ENCODE measurements at places on chromosomes 12 and 14.

DNA sequence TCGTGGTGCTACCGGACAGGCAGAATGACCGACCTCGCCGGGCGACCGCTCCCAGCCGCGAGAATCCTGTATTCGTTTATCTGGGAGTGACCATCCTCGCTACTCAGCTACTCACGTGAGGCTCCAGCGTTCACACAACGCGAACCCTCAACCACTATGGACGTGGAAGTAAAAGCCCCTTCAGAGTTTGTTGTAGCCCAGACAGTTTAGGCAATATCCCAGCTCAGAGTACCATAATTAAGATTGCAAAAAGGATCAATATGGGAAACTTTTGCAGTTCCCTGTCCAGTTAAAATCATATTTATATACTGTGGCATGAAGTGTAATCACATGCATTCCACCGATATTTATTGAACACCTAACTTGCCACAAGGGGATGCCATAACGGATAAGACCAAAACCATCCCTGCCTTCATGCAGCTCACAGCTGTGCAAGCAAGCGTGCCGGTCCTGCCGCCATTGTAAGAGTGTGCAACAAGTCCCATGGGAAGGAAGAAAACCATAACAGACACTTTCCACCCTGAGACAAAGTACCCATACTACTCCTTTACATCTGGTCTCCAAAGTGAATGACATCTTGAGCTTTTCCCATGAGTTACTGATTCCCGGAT is 938 bp upstream of the MAX start:
- peaks cover 15% of the 10 kb centered on the region for H3K4me1 ChIP-seq
- H3K27ac ChIP-seq = peak overlapping the region; percentile 87
- H3K4me3 ChIP-seq = peak overlapping the region; percentile 95
- H3K27me3 ChIP-seq = no peaks in the 10 kb centered on the region
- H3K36me3 ChIP-seq = no peaks in the 10 kb centered on the region

DNA sequence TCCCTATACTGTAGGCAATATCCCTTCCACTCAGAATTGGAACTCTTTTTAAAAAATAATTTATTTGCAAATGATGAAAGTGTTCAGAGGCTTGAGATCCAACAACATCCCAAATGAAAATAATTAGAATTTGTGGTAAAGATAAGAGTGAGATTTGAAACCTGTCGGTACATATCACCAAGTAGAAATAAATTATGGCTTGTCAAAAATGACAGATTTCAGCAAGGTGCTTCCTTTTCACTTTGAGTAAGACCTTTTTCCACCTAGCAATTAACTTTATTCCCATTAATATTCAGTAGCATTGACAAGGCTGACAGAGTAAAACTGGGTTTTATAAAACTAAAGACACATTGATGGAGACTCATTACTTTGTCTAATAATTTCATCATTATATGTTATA is 107.7 kb upstream of the PRKD1 start:
- H3K4me3 ChIP-seq = no peak overlapping the region
- H3K36me3 ChIP-seq = no peaks in the 10 kb centered on the region
- no peak overlapping the region for H3K27ac ChIP-seq
- no peaks in the 10 kb centered on the region for H3K27me3 ChIP-seq
- DNase-seq = no peak

DNA sequence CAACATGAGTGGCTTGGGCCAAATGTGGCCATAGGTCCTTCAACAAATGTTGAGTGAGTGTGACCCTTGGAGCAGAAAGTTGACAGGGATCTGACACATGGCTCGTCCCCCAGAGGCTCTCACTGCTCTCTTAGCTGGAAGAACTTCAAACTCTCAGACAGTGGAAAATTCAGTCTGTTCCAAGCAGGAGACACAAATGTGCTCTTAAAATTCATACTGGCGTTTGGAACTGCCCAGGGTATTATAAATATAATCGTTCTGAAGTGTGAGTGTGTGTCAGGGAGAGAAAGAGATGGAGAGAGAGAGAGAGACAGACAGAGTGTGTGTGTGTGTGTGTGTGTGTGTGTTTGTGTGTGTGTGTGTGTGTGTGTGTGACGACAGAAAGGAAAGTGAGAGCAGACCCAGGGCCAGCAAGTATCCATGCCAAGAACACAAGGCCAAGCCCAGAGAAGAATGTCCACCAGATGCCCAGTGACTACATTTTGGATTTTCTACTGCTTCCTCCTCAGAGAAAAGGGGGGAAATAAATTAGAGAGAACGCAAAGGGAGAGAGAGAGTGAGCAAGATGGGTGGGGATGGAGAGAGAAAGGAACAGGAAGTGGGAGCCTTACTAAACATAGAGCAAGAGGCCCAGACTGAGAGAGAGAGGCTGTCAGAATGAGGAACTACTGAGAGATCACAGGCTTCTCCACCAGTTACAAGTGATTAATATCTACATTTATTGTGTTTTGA is 193.6 kb upstream of the NUDT4 start:
- H3K36me3 ChIP-seq = no peaks in the 10 kb centered on the region
- no peaks in the 10 kb centered on the region for H3K27me3 ChIP-seq
- no peak overlapping the region for H3K4me3 ChIP-seq
- H3K27ac ChIP-seq = peak overlapping the region; percentile 24
- DNase-seq = peak; percentile 25

- DNase-seq = no peak
- H3K4me3 ChIP-seq = no peak overlapping the region
- no peak overlapping the region for H3K27ac ChIP-seq
Observed at GRCh38 chr14:23579311-23579630, 681 bp upstream of the JPH4 start.

DNA sequence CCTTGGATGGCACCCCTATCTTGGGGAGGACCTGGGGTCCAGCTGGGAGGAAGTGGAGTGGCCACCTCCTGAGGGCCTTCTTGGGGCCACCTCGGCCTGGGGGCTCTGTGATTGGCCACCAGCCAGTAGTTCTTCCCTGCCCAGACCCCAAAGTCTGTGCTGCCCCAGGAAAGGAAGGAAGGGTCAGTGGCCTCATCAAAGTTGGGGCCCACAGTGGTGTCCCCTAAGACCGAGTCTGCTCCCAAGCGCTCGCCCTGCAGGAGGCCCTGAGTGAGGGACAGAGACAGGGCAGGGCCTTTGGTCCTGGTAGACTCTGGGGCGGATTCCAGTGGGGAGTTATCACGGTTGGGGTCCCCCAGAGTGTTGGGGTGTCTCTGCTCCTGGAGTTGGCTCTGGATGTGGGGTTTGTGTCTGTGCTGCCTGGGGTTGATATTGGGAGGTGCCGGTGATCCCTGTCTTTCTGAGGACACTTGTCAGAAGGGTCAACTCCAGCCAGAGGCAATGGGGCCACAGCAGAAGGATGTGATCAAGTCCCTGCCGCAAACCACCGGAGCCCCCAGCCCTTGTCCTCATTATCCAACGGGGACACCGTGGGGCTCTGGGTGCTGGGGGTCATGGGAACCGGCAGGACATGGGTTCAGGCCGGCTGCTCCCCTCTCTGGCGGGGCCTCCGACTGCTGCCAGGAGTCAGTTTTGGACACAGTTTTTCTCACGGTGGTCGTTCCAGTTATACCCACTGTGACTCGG is 364.3 kb downstream of the TMEM121 start:
- no peaks in the 10 kb centered on the region for H3K27me3 ChIP-seq
- no peaks in the 10 kb centered on the region for H3K36me3 ChIP-seq
- H3K27ac ChIP-seq = no peak overlapping the region
- no peak for DNase-seq
- H3K4me3 ChIP-seq = no peak overlapping the region
- H3K4me1 ChIP-seq = no peaks in the 10 kb centered on the region

DNA sequence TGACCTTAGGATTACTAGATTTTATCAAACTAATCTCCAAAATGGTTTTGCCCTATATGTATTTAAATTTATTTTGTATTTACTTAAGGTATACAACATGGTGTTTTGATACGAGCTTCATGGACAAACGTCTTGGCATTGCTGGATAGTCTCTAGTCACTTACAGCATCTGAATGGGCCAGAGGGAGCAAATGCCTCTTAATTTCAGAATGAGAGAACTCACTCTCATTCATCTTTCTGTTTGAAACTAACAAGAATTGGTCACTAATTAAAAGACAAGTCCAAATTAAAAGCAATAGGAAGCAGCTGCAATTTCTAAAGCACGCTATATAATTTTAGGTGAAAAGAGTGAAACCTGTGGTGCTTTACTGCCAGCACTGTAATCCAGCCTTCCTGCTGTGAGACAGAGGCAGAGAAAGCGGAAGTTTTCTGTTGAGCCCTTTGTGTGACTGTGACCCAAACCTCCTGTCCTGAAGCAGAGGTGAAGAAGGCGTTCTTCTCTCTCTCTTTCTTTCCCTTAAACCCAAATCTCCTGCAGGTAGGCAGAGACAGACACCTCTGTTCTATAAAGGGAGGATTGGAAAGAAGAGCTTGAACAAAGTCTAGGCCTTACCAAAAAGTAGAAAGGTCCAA is 184.6 kb upstream of the NAV3 start:
- no peaks in the 10 kb centered on the region for H3K27me3 ChIP-seq
- H3K27ac ChIP-seq = no peak overlapping the region
- H3K36me3 ChIP-seq = no peaks in the 10 kb centered on the region
- H3K4me1 ChIP-seq = no peaks in the 10 kb centered on the region
- no peak for DNase-seq
- H3K4me3 ChIP-seq = no peak overlapping the region

- no peak overlapping the region for H3K27ac ChIP-seq
- H3K36me3 ChIP-seq = no peaks in the 10 kb centered on the region
- no peak overlapping the region for H3K4me3 ChIP-seq
- DNase-seq = no peak
- H3K4me1 ChIP-seq = no peaks in the 10 kb centered on the region
Observed at GRCh38 chr14:23727566-23728335, 91.6 kb downstream of the DHRS2 start.

DNA sequence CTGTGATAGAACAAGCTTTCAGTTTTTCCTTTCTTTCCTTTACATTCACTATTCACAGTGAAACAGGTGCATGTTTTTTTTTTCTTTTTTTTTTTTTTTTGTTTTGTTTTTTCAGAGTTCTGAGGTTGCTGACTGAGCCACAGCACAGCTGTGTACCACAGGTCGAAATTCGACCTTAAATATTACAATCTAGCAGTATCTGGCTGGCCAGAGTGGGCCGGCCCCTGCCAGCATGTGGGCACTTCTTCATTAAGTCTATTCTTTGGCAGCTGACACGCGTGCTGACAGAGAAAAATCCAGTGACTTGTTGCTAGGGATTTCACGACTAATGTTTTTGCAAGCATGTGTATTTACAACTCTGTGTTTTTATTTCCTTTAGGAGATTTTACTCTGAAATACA is 33.9 kb downstream of the FBXO33 start:
- no peak overlapping the region for H3K27ac ChIP-seq
- no peaks in the 10 kb centered on the region for H3K36me3 ChIP-seq
- H3K4me3 ChIP-seq = no peak overlapping the region
- H3K4me1 ChIP-seq = no peaks in the 10 kb centered on the region
- DNase-seq = no peak

DNA sequence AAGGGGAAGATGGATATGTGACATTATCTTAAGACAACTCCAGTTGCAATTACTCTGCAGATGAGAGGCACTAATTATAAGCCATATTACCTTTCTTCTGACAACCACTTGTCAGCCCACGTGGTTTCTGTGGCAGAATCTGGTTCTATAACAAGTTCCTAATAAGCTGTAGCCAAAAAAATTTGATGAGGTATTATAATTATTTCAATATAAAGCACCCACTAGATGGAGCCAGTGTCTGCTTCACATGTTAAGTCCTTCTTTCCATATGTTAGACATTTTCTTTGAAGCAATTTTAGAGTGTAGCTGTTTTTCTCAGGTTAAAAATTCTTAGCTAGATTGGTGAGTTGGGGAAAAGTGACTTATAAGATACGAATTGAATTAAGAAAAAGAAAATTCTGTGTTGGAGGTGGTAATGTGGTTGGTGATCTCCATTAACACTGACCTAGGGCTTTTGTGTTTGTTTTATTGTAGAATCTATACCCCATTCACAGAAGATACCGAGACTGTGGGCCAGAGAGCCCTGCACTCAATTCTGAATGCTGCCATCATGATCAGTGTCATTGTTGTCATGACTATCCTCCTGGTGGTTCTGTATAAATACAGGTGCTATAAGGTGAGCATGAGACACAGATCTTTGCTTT is 36.9 kb downstream of the PSEN1 start:
- H3K27me3 ChIP-seq = no peaks in the 10 kb centered on the region
- H3K4me1 ChIP-seq = no peaks in the 10 kb centered on the region

GRCh38 chr12:2095878-2096277 is 43.1 kb downstream of the CACNA1C start:
- no peaks in the 10 kb centered on the region for H3K4me1 ChIP-seq
- no peak overlapping the region for H3K27ac ChIP-seq
- DNase-seq = no peak
- H3K27me3 ChIP-seq = no peaks in the 10 kb centered on the region
- no peaks in the 10 kb centered on the region for H3K36me3 ChIP-seq
- H3K4me3 ChIP-seq = no peak overlapping the region

DNA sequence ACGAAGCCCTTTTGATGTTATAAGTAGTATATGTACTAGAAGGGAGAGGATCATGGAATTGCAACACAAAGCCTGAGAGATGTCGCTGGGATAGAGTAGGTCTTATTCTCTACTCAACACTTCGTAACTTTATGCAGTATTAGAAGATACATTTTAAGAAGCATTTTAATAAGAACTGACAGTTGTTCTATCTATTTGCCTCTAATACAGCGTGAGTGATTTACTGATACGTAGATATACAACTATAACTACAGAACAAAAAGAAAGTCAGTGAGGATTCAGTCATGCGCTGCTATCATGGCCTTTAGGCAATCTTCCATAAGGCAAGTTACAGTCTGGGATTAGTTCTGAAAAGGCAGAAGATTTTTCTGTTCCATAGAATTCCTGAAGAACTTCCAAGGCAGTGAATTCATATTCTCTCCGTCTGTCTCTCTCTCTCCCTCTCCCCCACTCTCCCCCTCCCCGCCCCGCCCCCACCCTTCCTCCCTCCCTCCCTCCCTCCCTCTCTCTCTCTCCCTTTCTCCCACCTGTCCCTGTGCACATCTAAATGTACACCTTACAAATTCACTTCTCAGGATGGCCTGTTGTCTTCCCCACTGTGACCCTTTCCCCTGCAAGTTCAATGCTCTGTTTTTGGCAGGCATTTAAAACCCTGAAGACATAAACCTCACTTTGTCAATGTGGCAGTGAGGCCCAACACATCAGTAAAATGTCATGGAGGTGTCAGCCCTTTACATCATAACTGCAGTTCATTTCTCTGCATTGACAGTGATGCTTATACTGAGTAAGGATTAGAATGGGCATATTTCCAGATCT is 470.6 kb downstream of the EGLN3 start:
- DNase-seq = no peak
- peaks cover 10% of the 10 kb centered on the region for H3K4me1 ChIP-seq
- no peak overlapping the region for H3K27ac ChIP-seq
- no peaks in the 10 kb centered on the region for H3K36me3 ChIP-seq

DNA sequence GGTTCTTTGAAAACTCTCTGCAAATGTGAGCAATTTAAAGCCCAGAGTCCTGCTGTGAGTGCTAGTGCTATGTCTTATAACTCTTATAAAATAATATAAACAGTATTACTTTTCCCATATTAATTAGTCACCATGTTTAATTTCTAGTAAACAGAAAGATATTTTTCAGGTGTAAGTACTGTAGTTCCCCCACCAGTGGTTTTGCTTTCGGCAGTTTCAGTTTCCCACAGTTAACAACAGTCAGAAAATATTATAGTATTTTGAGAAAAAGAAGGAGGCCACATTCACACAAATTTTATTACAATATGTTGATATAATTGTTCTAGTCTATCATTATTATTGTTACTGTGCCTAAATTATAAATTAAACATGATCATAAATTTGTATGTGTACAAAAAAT is 800.5 kb downstream of the LRFN5 start:
- no peaks in the 10 kb centered on the region for H3K4me1 ChIP-seq
- no peaks in the 10 kb centered on the region for H3K36me3 ChIP-seq
- H3K27ac ChIP-seq = no peak overlapping the region
- no peak for DNase-seq
- no peaks in the 10 kb centered on the region for H3K27me3 ChIP-seq
- no peak overlapping the region for H3K4me3 ChIP-seq

GRCh38 chr12:89309440-89309802 is 42.9 kb downstream of the DUSP6 start:
- H3K36me3 ChIP-seq = no peaks in the 10 kb centered on the region
- peaks cover 42% of the 10 kb centered on the region for H3K4me1 ChIP-seq
- no peak overlapping the region for H3K27ac ChIP-seq
